Naive B cell (primary cell): ENCODE measurements at places on chromosomes 7 and 10. TPM values are rescaled to one million over a fixed set of nuclear protein-coding genes. Genes with fewer than 3 reads are reported as not detected.

The PTF1A gene
- polyA plus RNA-seq, result not detected

The NPC1L1 gene
- polyA plus RNA-seq, result not detected

The ITPRID1 gene
- not detected for polyA plus RNA-seq

The GOLGA7B gene
- not detected for polyA plus RNA-seq

The PRPS1L1 gene
- not detected for polyA plus RNA-seq
